Retinal pigment epithelial cell (primary cell): ENCODE measurements at places on chromosomes 6 and 20.

GRCh38 chr6:122654012-122654411, 43.8 kb downstream of the PKIB start:
- DNase-seq = no peak

- no peak for DNase-seq
Observed at GRCh38 chr20:1915725-1916124, 20.5 kb downstream of the SIRPA start.

GRCh38 chr6:87860902-87861301, 158.9 kb upstream of the AKIRIN2 start:
- DNase-seq = no peak

DNA sequence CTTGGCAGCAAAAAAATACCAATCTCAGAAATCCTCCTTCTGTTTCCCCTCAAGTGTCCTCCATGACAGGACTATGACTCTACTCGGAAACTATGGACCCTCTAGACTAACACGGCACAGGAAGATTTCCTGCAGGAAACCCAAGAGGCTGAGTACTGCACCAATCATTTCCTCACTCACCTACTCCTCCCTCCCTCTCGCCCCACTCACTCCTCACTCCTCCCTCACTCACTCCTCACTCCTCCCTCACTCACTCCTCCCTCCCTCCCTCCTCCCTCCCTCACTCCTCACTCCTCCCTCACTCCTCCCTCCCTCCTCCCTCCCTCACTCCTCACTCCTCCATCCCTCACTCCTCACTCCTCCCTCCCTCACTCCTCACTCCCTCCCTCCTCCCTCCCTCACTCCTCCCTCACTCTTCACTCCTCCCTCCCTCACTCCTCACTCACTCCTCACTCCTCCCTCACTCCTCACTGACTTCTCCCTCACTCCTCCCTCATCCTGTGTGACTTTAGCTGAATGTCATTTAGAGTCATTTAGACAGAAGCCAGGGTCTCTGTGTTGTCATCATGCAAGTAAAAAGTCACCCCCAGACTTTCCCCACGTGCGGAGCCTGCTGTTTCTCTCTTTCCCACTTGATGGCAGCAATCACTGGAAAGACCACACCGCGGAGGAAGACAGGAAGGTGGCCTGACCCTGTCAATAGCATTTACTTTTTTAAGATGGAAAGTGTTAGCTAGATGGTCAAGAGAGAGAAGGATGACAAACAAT, 226.8 kb upstream of the PDE10A start:
- DNase-seq = no peak

- DNase-seq = peak; percentile 59
Observed at GRCh38 chr6:1244941-1245340, 67.0 kb upstream of the FOXQ1 start.

- peak; percentile 54 for DNase-seq
Observed at GRCh38 chr6:34986845-34987246, 97.8 kb downstream of the ANKS1A start.

GRCh38 chr20:60131375-60131774, 173.2 kb downstream of the CDH26 start:
- no peak for DNase-seq

DNA sequence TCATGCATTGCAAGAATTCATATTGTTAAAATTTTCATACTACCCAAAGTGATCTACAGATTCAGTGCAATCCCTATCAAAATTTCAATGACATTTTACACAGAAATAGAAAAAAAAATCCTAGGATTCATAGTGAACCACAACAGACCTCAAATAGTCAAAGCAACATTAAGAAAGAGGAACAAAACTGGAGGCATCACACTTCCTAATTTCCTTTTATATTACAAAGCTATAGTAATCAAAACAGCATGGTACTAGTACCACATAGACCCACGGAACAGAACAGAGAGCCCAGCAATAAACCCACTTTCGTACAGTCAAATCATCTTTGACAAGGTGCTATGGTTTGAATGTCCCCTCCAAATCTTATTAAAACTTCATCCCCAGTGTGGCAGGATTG, 39.7 kb downstream of the NTSR1 start:
- DNase-seq = no peak

DNA sequence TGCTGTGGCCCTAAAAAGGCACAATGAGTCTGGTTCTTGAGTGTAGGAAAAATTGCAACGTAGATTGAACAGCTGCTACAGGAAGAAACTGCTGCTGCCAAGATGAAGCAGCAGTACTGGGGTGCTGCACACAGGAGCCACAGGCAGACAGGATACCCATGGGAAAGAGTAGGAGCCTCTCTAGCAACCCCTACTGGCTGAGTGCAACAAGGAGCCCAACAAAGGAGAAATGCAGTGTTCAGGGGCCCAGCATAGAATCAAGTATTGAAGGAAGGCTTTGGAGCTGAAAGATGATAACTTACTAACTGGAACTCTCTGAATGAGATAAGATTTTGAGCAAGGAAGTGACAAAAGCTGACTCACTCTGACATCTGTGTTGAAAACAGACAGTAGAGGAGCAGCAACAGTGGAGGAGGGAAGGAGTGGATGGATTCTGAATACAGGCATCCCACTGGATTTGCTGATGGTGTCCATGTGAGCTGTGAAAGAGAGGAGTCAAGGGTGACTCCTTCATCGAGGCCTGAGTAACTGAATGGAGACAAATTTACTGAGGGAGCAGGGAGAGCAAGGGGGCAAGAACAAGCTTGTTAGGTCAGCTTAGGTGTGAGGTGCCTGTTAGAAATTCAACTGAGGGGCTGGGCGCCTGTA, 534.7 kb upstream of the JARID2 start:
- DNase-seq = no peak

DNA sequence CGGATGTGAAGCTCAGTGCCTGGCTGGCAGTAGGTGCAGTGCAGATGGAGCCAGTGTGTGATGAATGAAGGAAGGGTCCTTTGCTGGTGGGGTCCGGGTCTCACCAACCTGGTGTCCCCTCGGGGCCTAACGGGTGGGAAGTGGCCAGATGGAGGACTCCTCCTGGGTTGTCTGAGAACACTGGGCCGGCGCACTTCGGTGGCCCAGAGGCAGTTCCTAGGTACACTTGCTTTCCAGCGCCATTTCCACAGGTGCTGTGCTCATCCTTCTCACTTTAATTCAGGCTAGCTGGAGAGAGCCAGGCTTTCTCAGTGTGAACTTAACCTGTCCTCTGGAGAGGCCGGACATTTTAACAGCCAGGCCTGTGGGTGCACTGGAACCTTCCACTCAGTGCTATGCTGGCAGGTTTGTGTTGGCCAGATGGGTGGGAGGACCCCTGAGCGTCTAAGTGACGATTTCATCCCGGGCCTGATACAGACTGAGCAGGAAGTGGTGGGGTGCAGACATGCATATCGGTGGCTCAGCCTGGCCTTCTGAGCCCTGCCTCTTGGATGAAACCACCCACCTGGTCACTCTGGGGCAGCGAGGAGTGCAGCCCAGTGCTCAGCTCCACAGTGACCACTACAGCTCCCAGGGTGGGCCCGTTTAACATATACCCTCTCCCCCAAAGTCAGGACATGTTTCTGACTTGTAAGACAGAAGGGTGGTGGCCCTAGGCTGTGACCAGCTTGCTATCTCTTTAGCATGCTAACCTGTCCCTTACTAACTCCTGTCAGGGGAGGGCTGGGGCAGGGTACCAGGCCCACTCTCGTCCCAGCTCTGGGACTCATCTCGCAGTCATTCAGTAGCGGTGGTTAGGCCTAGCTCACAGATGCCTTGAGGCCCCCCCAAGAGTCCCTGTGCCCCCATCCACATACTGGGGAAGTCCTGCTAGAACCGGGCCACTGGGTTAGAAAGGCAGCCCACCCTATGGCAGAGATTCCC, 8.2 kb upstream of the PYGB start:
- no peak for DNase-seq

GRCh38 chr20:12337601-12338000, 419.9 kb downstream of the BTBD3 start:
- DNase-seq = no peak

- DNase-seq = no peak
Observed at GRCh38 chr6:9168669-9169068, 733.3 kb upstream of the SLC35B3 start.

DNA sequence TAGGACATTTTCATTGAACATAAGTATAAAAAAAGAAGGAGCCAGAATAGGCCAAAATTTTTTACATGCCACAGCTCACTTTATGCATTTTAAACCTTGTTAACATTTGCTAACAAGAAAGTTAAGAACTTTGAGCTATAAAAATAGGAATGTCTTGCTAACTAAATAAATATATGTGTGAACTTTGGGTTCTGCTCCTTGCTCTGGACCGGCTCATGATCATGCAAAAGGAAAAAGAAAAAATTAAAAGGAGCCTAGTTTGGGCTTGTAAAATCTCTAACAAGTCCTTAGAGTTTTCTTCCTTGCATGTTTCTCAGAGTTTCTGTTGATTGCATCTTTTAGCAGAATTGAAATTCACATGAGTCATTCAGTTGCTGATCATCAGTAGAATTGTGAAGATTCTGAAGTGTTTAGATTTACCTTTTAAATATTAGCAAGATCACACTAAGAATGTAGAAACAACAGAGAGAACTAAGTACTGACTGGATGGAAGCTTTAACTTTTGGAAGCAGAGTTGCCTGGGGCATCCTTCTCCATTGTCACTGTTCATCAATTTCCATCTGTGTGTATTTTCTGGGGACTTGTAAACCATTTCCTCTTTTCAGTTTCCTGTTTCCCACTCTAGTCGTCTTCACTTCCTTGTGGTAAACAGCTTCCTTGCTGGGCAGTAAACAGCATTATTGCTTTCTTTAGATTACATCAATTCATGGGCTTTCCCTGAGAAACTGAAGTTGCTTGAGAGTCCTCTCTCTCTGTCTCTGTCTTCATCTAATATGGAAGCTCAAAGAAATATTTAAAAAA, 458.4 kb upstream of the BTBD3 start:
- no peak for DNase-seq

GRCh38 chr20:13744352-13744751, 40.4 kb downstream of the ESF1 start:
- DNase-seq = no peak

DNA sequence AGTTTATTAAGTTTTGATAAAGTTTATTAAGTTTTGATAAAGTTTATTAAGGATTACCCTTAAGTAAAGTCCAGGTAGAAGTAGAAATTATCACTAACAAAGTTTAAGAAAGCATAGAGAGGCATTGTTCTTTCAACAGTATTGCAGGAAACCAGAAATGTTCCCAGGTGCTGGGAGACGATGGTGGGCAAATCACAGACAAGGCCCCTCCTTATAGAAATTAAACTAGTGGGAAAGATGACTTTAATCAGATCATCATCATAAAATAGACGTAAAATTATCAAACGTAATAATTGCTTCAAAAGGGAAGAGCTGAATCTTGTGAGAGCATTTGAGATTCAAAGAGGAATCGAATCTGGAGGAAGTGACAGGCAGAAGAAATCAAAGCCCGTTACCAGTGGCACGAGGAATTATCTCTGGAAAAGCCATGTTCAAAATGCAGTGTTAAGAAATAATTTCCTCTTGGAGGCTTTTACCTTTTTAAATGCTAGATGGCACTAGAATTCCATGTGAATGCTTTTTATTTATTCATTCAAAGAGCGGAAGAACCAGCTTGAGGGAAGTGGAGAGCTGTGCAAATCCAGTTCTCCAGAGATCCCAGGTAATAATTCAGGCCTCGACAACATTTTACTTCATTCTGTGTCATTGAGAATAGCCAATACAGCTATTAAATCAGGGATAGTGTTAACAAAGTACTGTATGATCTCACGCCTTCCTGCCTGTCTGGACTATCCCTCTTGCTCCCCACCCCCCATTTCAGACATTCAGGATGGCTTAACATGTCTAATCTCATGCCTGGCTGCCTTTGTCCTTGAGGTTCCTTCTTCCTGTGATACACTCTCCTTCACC, 1.0 kb upstream of the APMAP start:
- DNase-seq = no peak

DNA sequence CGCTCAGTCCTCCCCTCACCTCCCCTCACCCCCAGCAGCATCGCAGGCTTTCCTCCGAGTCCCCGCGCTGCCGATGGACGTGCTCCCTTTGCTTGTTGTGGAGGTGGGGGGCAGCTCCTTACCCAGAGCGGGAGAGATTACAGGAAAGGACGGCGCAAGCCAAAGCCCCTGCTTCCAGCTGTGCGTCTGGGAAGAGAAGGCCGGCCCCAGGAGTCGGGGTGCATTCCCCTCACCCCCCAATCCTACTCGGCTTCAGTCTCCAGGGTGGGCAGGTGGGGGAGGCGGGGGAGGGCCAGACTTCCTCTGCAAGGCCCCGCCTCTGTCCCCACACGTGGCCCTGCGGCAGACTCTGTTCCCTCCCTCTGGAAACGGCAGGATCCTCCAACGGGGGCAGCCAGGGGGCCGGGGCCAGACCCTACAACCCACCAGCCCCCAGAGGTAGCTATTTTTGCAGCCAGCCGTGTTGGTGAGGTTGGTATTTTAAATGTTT, 43.6 kb downstream of the NTSR1 start:
- no peak for DNase-seq

- no peak for DNase-seq
Observed at GRCh38 chr6:100664274-100665040, 199.7 kb upstream of the SIM1 start.

DNA sequence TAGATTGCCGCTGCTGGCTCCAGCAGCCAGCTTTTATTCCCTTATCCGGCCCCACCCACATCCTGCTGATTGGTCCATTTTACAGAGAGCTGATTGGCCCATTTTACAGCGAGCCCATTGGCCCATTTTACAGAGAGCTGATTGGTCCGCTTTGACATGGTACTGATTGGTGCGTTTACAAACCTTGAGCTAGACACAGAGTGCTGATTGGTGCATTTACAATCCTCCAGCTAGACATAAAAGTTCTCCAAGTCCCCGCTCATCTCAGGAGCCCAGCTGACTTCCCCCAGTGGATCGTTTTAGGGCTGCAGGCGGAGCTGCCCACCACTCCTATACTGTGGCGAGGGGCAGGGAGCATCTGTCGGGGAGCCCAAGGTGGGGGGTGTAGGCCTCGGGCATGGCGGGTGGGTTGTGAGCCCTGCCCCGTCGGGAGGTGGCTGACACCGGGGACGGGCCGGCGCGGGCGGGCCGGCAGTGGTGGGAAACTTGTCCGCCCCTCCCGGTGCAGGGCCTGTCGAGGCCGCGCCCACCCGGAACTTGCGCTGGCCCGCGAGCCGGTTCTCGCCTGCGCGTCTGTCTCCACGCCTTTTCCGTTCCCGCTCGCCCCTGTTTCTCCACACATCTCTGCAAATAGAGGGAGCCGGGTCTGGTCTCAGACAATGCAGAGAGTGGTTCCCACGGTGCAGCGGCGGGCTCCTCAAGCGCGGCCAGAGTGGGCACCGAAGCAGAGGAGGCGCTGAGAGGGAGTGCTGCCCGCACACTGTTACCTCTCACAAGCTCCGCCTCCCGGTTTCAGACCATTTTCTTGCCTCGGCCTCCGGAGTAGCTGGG, 86.1 kb upstream of the STMND1 start:
- no peak for DNase-seq

DNA sequence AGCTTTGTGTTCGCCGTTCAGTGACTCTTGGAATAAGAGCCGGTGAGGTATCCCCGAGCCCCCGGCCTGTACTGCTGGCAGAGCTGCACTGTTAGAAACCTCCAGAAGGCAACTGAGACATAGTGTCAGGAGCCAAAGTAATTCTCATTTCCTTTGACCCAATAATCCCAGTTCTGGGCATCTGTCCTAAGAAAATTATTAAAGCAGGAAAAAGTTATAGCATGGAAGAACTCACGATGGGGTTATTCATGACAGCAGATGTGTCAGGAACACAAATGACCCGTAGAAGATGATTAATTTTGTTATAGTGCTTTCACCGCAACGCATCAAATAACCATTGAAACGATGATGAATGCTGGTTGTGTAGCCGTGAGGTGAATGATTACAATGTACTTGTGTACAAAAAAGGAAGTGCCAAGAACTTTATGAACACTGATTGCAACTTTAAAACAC, 20.3 kb downstream of the CYP21A2 start:
- no peak for DNase-seq

- DNase-seq = no peak
Observed at GRCh38 chr20:59435518-59435917, 135.1 kb downstream of the EDN3 start.

GRCh38 chr20:61380545-61380915, 128.5 kb downstream of the CDH4 start:
- DNase-seq = no peak
